NCI-H187 (cell line): ENCODE measurements at places on chromosomes 5 and 9.

DNA sequence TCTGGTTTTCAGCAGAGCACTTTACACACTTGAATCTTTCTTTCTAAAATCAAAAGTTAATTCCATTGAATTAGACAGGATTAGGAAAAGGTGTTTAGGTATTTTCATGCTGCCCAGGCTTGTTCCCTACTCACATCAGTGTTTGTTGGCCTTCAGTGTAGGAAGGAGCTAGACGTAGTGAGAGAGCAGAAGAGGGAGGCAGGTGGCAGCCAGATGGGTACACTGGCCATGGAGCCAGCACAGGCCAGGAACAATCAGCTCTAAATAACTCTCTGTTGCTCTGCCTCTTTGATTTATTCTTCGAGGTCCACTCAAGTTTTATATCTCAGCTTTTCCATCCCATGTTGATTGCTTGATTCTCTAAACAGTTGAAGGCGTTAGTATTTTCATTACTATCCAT, 529.6 kb downstream of the PSAT1 start:
- DNase-seq, result no peak

DNA sequence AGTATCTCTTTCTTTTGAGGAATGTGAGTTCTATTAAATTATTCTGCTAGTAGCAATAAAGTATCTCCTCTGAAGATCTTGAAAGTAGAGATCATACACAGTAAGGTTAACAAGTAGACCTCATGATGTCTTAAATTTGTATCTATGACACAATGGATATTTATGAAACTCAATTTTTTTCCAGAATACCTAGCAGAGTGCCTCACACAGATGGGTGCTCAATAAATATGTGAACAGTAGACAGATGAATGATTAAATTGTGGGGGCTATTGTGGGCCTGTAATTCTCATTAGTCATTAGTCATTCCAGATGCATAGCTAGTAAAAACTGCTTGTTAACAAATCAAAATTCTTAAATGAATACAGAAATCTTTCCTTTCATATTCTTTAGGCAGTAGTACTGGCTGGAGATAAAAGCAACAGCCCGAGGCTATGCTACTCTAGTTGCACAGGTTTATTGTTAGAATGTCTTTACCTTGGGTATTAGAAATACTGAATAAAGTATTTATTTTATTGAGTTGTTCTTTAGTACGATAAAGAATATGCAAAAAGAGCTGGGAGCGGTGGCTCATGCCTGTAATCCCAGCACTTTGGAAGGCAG, 22.0 kb downstream of the CHD1 start:
- no peak for DNase-seq

- no peak for DNase-seq
Measured at GRCh38 chr9:133188843-133189180, 20.2 kb downstream of the OBP2B start.

- no peak for DNase-seq
Measured at GRCh38 chr5:54516051-54516655, 1.4 kb upstream of the SNX18 start.

DNA sequence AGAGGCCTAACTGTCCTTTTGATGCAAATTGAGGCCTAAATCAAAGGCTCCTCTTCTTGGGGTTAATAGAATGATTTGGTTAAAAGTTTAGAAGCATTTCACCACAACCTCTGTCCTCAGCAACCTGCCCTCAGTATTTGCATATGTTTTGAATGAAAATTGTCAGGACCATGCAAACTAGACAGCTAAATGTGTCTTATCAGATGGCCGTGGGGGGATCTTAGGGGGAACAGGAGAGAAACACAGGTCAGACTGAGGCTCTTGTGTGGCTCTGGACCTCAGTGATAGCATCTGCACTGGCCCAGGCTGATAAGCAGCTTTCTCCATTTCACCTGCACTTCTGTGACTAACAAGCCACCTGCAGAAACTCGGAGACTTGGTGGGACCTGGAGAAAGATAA, 49.0 kb downstream of the FOXI1 start:
- no peak for DNase-seq

GRCh38 chr5:154444556-154445421, 1.0 kb upstream of the SAP30L start:
- DNase-seq, result no peak

GRCh38 chr9:114677418-114677817, 4.6 kb downstream of the TEX48 start:
- DNase-seq, result peak; percentile 25

DNA sequence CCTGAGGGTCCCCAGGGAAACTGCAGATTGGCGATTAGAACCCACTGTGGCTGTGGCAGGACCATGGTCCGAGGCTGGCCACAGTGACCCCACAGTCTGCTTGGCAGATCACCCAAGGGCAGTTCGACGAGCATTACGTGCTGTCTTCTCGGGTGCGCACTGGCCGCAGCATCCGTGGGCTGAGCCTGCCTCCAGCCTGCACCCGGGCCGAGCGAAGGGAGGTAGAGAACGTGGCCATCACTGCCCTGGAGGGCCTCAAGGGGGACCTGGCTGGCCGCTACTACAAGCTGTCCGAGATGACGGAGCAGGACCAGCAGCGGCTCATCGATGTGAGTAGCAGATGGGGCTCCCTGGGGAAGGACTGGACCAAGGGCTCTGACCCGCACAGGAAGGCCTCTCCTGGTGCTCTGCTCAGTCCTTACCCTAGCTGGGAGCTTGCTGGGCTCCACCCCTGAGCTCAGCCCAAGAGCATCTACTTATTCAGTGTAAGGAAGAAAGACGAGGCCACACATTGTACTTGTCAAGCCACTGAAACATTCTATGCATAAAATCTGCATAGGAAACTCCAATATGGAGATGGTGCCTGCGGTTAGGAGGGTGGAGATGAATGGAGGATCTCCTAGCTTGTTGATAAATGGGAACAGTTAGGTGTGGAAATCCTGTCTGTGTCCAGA, 21.9 kb downstream of the CKMT2 start:
- no peak for DNase-seq

GRCh38 chr9:35859310-35859989, 10.8 kb downstream of the OR13J1 start:
- DNase-seq, result no peak

DNA sequence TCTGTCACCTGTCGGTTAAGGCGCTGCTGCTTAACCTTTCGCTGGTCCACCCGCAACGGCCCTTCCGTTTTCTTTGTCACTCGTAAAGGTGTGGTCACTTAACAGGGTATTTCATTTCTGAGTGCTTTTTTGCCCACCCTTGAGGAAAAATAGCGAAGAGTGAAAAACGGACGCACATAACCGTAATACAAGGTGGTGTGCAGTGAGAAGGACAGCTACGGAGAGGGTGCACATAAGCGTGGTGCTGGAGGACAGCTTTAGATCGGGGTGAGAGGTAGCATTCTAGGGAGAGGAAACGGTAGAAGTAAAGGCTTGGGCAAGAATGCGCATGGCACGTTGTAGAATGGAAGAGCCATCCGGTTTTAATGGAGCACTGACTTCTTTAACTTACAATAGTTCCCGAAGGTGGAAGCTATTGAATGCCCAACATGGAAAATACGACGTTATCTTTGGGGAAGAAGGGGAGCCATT, 761 bp downstream of the CCT5 start:
- no peak for DNase-seq

- DNase-seq, result no peak
Measured at GRCh38 chr9:99114846-99115500, 10.1 kb downstream of the TGFBR1 start.

DNA sequence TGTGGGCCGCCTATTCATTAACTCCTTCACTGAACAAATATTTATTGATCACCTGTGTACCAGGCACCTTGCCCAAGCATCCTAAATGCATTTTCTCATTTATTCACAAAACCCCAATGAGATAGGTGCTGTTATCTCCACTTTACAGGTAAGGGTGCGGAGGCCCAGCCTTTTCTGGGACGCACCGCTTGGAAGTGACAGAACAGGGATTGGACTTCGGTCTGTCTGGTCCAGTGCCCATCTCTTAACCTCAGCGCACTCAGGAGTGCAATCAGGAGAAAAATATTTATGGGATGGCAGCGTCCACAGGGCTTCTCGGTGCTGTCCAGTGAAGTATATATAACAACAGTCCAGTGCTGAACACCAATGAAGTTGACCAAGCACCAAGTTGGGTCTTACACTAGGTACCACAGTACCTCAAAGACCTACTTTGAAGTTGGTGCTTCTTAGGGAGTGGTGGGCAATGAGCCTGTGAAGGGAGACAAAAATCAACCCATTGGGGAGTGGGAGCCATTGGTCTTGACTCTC, 18.9 kb upstream of the GARNL3 start:
- no peak for DNase-seq

GRCh38 chr5:77876862-77877502, 100.8 kb upstream of the TBCA start:
- no peak for DNase-seq

- DNase-seq, result no peak
Measured at GRCh38 chr5:145982572-145983318, 46.4 kb downstream of the SH3RF2 start.

GRCh38 chr5:18051953-18052352, 417.7 kb downstream of the TAF11L14 start:
- DNase-seq, result no peak

DNA sequence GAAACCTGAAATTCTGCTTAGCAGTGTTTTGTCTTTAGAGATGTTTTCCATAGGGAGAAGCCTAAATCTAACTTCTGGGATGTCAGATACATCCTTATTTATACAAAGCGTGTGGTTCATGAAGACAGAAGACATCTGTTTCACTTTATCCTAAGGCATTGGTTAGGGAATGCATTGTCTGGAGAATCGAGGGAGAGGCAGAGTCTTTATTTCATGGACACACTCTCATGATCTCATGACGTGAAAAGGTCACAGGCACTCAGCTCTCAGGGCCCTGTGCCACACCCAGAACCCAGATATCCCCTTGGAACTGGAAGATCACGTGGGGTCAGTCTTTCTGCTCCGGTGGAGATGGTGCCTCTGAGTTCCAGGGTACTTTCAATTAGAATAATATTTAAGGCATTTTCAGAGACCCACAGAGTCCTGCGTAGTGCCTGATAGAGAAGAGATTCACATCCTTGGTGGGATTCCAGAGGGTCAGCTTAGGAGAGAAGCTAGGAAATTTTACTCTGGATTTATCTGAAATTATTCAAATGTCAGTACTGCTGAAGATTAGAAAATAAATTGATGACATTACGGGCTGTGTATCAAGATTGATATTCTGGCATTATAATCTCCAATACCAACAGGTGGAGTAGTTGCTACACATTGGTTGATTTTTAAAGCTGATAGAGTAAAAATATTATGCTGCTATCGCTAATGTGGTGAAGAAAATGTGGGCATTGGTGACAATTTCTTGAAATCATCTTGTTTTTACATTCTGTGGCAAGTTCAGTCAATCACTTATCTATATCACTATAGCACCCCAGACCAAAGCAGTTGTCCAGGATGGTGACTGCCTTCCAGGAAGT, 378.3 kb downstream of the MTRR start:
- no peak for DNase-seq
